ENCODE measurements at places on chromosomes 5 and 9.

- DNase-seq, result peak; percentile 71
Measured at GRCh38 chr9:129320575-129321285, 142.7 kb upstream of the IER5L start.

GRCh38 chr9:128244837-128245231, 31.0 kb downstream of the GOLGA2 start:
- no peak for DNase-seq

DNA sequence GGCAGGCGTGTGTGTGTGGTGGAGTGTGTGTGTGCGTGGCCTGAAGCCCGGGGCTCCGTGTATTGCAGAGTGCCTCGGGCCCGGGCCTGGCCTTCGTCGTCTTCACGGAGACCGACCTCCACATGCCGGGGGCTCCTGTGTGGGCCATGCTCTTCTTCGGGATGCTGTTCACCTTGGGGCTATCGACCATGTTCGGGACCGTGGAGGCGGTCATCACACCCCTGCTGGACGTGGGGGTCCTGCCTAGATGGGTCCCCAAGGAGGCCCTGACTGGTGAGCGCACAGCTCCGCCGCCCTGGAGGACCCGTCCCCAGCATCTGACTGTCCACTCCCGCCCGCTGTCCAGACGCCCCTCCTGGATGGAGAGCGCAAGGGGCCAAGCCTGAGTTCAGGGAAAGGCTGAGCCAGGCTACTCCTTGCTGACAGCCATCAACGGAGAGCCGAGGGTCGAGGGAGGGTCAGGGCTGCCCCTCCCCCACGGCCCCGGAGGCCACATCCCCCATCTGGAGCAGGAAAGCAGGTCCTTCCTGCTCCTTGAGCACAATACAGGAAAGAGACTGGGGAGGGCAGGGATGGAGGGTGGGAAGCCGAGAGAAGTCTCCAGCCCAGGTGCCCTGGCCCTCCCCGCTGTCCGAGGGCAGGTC, 18.4 kb downstream of the SLC6A18 start:
- no peak for DNase-seq

DNA sequence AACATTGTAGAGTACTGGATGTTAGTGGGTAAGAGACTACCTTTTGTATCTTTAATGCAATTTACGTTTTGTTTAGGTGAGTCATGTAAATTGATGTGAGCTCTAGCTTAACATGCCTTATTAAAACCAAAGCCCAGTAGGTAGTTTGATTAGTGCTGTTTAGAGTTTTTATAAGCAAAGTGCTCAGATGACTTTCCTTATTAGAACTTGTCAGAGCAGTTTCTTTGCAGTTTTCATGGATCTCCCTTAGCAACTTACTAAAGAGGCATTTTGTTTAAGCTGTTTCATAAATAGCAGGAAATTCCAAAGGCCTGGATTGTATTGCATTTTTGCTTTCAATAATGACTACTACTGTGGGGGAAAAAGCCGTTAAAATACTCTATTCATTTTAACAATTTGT, 14.5 kb downstream of the ZSWIM6 start:
- DNase-seq, result no peak

- no peak for DNase-seq
Measured at GRCh38 chr5:95861221-95861863, 38.8 kb upstream of the GLRX start.

- no peak for DNase-seq
Measured at GRCh38 chr9:92324431-92324830, 719 bp downstream of the NOL8 start.

GRCh38 chr9:27377147-27377807, 80.3 kb upstream of the EQTN start:
- no peak for DNase-seq

DNA sequence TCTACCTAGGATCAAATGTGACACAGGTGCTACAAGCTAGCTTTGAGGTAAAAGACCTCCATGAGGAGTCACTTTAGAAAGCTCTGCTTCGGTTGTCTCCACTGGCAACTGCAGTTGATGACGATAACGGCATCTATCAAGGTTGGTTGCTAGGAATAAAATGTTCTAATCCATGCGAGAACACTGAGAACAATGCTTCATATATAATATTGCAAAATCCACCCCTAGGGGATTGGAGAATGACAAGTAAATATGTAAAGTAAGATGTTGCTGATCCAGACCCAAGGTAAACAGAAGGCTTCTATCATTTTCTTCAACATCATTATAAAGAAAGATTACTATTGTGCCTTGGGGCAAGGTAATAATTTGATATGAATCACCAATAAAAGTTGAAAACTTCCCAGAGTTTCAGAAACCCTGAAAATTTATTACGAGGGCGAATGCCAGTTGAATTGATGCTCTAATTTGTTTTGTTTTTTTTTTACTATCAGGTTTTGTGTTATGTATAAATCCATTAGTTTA, 1003.4 kb downstream of the CDH18 start:
- no peak for DNase-seq

DNA sequence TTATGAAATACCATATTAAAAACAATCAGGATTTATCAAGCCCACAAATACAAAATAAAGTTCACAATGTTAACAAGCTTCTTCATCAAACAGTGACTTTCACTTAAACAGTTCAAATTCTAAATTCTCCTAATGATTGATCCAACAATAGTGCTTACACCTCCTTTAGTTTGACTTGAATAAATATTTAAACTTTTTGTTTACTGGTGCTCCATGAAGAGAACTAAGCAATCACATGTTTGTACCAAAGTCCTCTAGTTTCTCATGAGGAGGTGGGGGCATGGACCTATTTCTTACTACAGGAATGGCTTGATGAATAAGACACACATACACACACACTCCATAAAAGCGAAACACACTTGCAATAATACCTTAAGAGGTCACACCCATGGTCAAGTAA, 95.8 kb downstream of the RAPGEF6 start:
- no peak for DNase-seq

DNA sequence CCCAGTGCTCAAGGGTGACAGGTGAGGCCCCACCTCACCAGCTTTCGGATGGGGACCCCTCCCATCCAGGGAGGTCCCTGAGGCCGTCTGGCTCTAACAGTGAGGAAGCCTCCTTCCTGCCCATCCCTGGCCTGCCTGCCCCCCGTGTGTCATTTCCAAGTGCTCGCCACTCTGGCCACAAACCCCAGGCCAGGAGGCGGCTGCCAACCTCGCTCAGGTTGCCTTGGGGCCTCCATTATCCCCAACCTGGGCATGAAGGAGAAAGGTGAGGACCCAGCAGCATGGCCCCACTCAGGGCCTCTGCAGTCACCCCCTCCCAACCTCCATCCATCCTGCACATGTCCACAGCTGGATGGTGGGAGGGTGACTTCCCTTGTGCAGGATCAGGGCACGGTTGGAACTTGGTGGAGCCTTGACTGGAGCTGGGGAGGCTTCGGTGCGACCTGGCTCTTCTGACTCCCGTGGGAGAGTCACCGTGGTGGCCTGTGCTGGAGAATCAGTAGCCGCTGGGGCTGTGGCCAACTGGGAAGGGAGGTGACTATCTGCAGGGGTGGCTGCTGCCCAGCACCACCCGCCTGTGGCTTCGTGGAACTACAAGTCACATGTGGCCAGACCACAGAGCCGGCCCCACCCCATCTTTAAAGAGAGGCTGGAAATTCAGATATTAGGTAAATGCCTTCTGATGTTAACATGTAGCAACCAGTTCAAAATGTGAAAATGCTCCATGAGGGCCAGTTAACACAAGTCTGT, 37.5 kb upstream of the GFPT2 start:
- DNase-seq, result no peak

GRCh38 chr9:110058304-110058953, 149.5 kb downstream of the C9orf152 start:
- peak; percentile 60 for DNase-seq

GRCh38 chr5:80206282-80206681, 49.6 kb downstream of the SERINC5 start:
- no peak for DNase-seq

DNA sequence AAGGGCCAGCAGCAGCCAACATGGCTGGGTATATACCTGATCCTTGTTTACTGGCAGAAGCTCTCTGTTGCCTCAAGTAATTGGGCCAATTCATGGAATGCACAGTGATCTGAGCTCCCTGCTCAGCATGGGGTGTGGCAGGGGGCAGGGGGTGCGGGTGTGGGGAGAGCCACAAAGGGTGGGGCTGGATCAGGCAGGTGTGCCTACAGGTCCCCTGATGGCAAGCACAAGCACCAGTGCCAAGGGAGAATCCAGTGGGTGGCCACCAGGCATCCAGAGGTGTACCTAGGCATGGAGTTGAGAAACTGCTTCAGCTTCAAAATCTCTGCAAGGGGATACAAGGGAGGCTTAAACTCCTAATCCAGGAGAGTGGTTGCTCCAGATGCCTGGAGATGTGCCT, 235.8 kb upstream of the TLE4 start:
- no peak for DNase-seq

DNA sequence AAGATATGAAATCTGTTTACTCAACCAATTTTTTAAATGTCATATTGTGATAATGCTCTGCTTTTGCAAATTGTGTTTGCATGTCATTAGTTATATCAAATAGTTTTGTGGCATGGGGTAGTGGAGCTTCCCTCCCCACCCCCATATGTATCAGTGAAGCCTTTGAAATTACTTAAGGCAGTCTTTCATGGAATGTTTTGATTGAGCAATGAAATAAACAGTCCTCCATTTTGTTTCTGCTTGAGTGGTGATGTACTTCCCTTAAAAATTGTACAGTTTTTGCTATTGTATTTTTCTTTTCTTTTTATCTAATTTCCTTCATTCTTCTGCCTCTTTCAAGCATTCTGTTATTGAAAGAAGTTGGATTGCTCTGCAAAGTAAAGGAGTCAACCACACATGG, 3.5 kb downstream of the SOWAHA start:
- no peak for DNase-seq

- no peak for DNase-seq
Measured at GRCh38 chr5:108911055-108911454, 163.4 kb downstream of the FER start.

GRCh38 chr9:19033015-19033414, at the start of gene SAXO1:
TSS of gene SAXO1 (minus strand) at chr9:19033209. CDS start at chr9:19032908, 301 bp downstream.
- DNase-seq, result no peak

DNA sequence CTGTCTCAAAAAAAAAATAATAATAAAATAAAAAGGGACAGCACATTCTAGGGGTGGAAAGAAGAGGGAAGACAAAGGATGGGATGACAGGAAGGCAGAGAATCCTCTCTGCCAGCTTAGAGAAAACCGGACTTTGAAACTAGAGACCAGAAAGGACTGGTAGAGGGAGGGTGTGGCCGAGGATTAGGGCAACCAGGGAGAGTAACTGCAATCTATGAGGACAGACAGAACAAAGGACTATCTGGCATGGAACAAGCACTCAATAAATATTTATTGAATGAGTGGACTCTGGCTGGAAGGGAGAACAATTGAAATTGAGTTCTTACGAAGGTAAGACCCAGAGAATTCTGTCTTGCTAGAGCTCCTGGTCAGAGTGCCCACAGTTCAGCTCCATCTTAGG, 2.4 kb downstream of the GBA2 start:
- DNase-seq, result no peak

- no peak for DNase-seq
Measured at GRCh38 chr9:98864281-98865174, 57.1 kb downstream of the GALNT12 start.

- no peak for DNase-seq
Measured at GRCh38 chr5:15776346-15776745, 276.4 kb downstream of the FBXL7 start.

GRCh38 chr5:66573733-66574132, 22.5 kb upstream of the MAST4 start:
- DNase-seq, result no peak

- no peak for DNase-seq
Measured at GRCh38 chr5:102823441-102823874, 68.4 kb downstream of the PAM start.

- DNase-seq, result no peak
Measured at GRCh38 chr9:98361645-98362044, 106.2 kb upstream of the TBC1D2 start.

- no peak for DNase-seq
Measured at GRCh38 chr5:142720641-142721271, 34.9 kb upstream of the FGF1 start.

DNA sequence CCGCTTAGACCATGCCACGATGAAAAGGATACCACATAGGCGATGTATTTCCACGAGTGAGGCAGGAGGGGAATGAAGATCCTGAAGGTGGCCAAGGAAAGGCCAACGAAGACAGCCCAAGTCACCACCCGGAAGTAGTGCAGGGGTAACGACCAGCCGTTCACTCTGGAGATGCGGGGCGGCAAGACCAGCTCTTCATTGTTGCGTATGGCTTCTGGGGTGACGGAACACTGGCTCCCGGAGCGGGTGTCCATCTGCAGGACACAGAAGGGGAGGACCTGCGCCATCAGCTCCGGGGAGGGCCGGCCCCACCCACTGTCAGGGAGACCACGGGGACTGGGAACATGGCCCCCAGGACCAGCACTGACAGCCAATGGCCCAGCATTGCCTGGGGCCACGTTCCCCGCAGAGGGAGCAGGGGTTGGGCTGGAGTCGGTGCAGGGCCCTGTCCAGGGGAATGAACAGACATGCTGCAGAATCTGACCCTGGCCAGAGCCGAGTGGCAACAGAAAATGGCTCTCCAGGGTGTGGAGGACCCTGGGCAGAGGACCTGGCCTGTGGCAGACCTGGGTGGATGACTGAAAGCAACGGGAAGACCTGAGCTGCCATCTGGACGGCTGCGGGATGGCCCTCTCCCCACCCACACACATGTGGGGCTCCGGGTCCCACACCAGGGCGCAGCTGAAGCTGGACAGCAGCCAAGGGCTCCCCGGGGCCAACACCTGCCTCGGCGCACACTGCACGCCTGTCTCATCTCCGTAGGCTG, 17.7 kb downstream of the ZDHHC11B start:
- no peak for DNase-seq

DNA sequence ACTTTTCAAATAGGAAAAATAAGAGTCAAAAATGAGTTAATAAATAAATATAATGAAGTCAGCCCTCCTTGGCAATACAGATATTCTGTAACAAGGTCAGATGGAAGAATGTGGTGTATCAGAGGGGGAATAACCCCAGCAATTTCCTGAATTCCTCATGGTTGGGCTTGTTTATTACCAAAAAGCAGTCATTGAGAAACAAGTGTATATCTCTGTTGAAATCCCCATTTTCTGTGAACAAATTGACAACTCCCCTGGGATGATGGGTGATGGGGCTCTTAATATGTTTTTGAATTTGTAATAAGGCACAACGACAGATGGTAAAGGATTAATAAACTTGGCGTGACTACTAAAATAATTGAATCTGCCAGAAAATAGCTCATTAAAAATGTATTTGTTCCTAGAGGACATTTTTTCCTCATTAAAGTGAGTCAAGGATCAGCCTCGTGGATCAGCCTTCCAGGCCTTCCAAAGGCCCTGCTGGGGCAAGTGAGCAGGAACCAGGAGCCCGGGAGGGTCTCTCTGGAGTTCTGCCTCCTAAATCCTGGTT, 34.2 kb downstream of the THBS4 start:
- no peak for DNase-seq

- no peak for DNase-seq
Measured at GRCh38 chr5:172913117-172913850, 45.9 kb upstream of the RPL26L1 start.

DNA sequence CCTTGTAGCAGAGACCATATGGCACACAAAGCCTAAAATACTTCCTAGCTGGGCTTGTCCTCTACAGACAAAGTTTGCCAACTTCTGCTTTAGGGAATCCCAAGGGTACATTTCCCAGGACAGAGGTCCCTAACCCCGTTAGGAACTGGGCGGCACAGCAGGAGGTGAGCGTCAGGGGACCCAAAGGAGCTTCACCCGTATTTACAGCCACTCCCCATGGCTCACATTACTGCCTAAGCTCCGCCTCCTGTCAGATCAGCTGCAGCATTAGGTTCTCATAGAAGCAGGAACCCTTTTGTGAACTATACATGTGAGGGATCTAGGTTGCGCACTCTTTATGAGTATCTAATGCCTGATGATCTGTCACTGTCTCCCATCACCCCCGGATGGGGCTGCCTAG, 88.5 kb upstream of the TRPM3 start:
- DNase-seq, result no peak
